ENCODE measurements at places on chromosomes 12 and 14.
A peak's percentile ranks its signal among the peaks of the same experiment; 100 is the strongest.

DNA sequence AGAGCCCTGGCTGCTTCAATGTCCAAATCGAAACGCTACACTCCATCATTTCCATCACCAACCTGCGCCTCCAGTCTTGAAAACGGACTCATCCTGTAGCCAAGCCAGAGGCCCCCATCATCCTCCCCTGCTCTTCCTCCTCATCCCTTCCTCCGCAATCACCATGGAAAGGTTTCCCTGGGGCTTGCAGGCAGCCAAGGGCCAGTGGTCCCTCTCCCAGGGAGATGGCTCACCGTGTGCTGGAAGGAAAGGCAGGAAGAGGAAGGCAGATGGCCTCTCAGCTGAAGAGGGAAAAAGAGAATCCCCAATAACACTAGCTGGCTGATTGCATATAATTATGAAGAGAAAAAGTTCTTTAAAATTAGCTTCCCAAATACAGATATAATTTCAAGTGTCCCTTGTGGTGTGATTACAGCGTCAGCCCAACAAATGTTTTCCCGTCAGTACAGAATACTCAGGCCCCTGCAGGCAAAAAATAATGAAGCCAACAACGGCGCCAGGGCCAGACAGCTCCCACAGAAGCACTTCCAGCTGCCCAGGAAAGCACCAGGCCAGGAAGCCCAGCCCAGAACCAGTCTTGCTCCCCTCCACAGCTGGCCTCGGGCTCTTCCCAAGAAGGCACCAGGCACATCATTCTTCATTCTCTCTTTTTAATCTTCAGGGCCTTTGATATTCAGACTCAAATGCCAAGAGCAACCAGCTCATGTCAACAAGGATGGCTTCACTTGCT is 24.7 kb downstream of the ITPK1 start:
- no peak for DNase-seq

DNA sequence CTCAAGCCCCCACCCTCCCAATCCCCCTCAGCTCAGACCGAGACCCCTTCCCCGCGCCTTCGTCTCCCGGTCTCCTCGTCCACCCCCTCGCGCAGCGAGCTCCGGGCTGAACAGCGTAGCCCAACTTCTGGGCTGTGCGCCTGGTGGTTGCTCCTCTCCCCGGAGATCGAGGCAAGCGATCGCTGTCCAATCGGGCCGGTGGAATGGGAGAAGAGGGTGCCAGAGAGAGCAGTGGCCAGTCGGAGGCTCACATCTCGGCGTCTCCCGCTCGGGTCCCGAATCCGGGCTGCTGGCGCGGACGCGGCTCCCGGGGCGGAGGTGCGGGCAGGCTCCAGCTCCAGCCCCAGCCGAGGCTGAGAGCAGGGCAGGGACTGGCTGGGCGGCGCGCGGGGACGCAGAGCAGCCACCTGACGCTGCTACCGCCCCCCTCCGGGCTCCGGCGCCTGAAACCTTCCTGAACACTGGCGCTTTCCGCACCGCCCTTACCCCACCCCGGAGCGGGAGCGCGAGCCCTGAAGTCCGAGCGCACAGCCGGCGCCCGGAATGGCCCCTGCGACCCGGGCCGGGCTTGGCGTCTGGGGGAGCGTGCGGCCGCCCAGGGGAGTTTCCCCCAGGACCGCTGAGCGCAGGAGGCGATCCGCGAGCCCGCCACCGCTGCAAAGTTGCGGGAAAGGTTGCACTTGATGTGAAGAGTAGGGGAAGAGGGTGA is 508 bp upstream of the KCNH5 start:
- DNase-seq = no peak

DNA sequence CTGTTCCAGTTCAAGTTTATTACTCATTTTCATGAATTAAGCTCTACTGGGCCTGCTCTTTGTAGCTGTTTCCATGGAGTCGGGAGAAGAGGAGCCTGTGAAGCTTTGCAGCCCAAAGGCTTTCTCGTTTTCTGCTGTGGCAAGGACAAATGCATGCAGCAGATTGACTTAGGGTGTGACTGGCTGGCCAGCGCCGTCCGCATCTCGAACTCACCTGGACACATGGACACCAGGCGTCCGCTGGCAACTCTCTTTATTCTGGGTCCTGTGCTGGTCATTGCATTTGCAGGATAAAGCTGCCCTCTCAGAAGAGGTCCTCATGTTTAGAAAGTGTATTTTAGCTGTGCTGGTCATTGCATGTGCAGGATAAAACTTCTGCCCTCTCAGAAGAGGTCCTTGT is 350.4 kb downstream of the TMEM121 start:
- DNase-seq = no peak

- DNase-seq = no peak
These were observed 8.4 kb downstream of the NCKAP5L start for GRCh38 chr12:49819786-49820185.

DNA sequence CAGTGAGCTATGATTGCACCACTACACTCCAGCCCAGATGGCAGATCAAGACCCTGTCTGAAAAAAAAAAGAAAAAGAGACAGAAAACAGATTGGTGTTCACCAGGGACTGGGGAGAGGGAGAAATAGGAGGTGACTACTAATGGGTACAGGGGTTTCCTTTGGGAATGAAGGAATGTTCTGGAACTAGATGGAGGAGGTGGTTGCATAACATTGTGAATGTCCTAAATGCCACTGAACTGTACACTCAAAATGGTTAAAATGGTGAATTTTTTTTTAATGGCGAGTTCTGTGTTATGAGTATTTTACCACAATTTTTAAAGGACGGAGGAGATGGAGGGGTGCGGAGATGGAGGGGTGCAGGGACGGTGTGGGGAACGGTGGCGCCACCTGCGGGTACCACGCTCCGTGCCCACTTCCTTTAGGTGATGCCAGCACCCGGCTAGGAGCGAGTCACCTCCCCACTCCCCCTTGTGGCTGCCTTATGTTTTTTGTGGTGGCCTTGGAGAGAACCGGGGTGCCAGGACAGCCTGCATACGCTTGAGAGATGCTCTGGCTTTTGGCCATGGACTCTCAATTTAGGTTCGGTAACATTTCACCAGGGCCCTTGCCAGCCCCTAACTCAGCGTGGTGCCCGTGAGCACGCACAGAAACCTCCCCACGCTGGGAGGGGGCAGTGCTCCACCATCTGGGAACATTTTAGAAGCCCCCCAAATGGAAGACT is 16.1 kb downstream of the UBC start:
- peak; percentile 49 for DNase-seq

- DNase-seq = no peak
These were observed 9.2 kb upstream of the PAPLN start for GRCh38 chr14:73227812-73228781.

DNA sequence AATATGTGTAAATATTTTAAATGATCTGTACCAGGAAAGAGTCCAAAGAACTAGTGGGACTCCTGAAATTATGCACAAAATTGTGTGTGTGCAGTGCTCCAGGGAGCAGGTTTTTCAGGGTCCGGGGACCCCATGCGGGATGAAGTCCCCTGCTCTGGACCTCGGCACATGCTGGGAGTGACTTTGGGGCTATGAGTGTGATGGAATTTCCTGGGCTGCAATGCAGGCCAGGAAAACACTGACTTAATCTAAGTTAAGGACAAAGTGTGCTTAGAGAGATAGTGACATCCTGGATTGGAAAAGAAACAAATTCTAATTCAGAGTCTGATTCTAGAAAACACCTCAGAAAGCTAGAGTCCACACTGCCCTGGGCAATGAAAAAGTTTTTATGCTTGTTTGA is 6.2 kb upstream of the MYH6 start:
- no peak for DNase-seq

DNA sequence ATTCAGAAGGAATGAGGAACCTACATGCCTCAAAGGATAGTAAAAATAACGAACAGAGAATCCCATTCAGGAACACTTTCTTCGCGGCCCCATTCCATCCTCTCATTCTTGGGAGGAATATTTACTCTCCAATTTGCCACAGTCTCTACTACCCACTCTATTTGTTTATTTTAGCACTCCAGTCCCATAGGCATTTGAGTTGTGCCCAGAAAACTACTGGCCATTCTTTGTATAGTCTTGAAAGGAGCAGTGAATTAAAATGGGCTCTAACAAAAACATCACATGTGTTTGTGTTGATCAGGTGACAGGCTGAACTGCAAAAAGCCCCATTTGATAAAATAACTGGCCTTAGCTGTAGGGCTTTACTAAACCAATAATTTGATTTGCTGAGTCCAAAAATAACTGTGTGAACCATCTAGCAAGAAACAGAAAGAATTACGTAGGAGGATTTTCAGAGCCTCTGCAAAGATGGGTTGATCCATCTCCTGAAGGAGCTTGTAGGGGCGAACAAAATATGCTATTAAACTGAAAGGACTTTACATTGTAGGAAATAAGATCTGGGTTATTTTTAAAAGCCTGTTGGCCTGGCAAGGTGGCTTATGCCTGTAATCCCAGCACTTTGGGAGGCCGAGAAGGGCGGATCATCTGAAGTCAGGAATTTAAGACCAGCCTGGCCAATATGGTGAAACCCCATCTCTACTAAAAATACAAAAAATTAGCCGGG is 142.3 kb upstream of the CPNE8 start:
- no peak for DNase-seq

- DNase-seq = no peak
These were observed 430.3 kb upstream of the PDE3A start for GRCh38 chr12:19938031-19938430.
